Tibial nerve (tissue), 4 donors: ENCODE measurements at places on chromosomes 13 and 19.

GRCh38 chr13:38518328-38518727, 168.5 kb upstream of the FREM2 start:
- DNase-seq, result no peak

DNA sequence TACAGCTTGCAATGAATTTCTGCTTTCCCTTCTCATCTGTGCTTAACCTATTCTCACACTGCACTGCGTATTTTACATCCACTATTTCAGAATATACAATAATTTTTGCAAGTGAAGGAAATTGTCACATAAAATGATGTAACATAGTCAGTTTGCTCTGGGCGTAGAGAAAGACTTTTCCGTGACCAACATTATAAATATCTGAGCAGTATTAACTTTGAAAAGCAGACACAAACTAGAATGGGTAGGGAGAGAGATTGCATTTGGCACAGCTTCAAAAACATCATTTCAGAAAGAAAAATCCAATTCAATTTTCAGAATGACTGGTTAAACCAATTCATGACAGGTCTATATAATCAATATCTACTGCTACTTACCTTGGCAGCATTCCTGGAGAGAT, 352.5 kb upstream of the MIR17HG start:
- DNase-seq, result no peak

GRCh38 chr19:31674503-31675192, 325.4 kb upstream of the TSHZ3 start:
- no peak for DNase-seq

DNA sequence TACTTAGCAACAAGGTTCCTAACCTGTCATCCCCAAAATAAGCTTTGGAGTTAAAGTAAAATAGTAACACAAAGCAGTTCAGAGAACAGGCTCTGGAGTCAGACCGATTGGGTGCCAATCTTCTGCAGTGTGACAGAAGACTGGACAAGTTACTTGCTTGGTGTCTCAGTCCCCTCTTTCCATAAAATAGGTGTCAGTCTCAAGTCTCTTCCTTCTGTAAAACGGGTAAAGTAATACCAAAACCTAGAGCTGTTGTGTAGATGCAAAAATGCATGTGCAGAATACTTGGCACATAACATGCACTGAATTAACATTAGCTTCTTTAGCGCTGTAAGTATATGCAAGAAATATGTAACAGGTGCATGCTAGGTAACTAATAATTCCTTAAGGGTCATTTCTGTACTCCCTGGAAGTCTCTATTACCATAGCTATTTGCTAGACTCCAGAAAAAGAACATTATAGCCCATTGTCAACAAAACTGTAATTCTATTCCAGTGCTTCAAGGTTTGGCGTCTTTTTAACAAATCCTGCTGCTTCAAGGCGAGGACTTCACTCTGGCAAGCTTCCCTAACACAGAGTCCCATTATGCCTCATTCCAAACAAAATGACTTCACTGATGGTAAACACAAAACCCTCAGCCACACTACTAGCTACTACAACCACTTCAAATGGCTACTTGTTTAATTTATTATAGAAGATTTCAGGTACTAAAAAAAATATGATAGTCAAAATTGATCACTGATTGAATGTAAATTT, 32.8 kb downstream of the ELF1 start:
- DNase-seq, result no peak

DNA sequence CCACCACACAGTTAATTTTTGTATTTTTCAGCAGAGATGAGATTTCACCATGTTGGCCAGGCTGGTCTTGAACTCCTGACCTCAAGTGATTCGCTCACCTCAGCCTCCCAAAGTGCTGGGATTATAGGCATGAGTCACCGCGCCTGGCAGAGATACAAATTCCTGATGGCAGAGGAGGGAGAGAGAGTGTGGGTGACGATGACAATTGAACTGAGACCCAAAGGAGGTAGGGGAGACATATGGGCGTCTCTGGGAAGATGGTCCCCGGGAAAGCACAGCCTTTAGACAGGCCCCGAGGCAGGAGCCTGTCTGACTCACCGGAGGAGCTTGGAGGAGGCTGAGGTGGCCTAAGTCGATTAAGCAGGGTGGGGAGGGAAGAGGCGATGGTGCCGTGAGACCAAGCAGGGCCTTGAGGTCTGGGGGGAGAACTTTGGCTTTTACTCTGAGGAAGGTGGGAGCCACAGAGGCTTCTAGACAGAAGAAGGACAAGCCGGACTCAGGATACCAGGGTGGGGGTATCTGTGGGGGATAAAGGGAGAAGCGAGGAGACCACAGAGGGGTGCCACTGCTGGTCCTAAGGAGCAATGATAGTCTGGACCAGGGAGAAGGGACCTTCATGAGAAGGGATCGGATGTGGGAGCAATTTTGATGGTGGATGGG, 38.2 kb downstream of the ARRDC2 start:
- no peak for DNase-seq

DNA sequence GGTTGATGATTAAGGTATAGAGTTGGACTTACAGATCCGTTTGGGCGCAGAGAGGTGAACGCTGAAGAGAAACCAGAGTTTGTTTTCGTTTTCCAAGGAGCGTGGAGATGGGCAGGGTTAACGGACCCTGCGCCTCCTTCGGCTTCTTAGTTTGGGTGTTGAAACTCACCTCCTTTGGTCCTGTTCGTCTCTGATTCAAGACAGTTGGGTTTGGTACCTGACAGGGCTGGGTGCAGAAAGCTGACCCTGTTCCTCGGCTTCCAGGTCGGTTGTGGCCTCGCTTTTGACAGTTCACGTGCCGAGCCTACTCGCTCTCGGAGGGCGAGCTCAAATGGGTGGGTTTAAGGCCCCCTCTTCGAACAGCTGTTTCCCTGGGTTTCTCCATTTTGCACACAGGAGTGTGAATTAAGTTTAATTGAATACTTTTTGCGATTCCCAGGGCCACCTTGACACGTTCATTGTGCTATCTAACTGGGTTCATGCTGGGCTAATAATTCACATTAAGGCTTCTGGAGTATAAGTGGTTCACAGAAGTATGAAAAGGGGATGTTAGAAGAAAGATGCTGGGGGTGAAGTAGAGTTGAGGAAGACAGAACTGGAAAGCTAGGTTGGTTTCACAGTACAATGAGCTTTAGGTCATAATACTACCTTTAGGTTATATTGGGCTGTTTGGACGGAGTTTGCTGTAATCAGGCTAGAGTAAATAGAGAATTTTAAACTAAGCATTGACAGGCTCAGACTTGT, 638 bp downstream of the USPL1 start:
- DNase-seq, result no peak

DNA sequence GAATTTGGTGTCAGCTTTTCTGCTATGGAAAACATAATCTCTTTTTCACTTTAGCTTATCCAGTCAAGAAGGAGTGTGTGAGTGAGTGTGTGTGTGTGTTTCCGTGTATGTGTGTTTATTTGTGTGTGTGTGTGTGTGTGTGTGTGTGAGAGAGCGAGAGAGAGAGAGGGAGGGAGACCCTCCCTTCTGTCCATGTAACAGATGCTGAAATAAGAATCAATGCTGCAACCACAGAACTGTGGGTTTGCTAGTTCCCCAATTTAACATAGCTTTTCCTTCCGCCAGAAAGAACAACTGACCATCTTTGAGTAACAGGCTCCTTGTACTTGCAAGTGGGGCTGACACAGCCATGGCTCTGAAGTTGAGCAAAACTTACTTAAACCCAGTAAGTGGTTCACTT, 5.2 kb downstream of the LCP1 start:
- peak; percentile 30 for DNase-seq

- DNase-seq, result no peak
Measured at GRCh38 chr13:112838038-112838841, 130.8 kb upstream of the MCF2L start.

DNA sequence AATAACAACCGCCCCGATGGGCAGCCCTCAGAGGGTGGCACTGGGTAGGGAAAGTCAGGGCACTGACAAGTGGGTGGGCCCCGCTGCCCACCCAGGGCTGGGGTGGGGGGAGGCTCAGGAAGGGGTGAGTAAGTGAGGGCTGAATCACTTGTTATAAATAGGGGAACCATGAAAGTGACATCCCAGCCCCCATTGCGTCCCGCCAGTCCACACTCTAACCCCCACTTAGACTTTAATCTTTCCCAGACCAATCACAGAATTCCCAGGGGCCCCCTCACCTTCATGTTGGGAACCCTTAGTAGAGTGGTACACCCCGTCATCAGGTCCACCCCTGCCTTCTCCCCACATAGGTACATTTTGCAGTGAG, 37.0 kb upstream of the NANOS3 start:
- DNase-seq, result peak; percentile 37

GRCh38 chr19:11971041-11971440, 6.2 kb downstream of the ZNF763 start:
- no peak for DNase-seq

- DNase-seq, result no peak
Measured at GRCh38 chr13:100298691-100299090, 209.8 kb downstream of the PCCA start.

GRCh38 chr19:40284251-40284500, 969 bp downstream of the AKT2 start:
- no peak for DNase-seq

- DNase-seq, result peak; percentile 75
Measured at GRCh38 chr13:103883164-103883563, 816.9 kb upstream of the SLC10A2 start.

DNA sequence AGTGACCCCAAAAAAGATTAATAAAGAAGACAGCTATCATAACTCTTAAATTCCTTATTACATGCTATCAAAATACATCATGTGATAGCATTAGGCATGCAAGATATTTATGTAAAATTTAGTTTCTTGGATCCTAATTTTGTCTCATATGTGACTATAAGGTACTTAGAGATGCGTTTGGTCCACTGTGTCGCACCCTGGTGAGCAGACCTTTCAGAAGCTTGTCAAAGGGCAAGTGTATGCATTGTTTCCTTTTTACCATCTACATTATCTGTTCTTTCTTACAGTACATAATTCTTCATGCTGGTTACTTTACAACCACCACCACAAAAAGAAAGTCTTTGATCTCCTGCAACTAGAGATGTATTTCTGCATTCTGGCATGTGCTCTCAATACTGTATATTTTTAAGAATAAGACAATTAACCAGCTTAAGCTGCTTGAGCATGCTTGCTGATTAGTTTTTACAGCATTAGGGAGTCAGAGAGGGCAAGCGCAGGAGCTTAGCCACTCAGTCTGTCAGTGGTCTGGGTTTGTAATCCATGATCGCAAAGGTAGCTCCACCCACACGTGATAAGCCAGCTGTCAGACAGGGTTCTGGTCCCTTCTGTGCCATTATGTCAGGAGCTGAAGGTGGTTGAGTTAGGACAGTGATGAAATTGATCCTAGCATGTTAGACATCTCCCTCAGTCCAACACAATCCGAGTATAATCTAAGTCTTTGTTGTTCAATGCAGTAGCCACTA, 500.9 kb downstream of the MYO16 start:
- no peak for DNase-seq

GRCh38 chr13:106922384-106922783, 354.4 kb upstream of the ARGLU1 start:
- no peak for DNase-seq

GRCh38 chr13:113044391-113045114, 61.0 kb upstream of the F7 start:
- DNase-seq, result no peak

GRCh38 chr19:51108066-51108804, at the start of gene CTU1:
Gene CTU1 (minus strand): TSS chr19:51108409. CDS start chr19:51104569, 3,840 bp downstream.
- DNase-seq, result peak; percentile 92

- no peak for DNase-seq
Measured at GRCh38 chr13:41588899-41589298, 131.5 kb downstream of the RGCC start.

DNA sequence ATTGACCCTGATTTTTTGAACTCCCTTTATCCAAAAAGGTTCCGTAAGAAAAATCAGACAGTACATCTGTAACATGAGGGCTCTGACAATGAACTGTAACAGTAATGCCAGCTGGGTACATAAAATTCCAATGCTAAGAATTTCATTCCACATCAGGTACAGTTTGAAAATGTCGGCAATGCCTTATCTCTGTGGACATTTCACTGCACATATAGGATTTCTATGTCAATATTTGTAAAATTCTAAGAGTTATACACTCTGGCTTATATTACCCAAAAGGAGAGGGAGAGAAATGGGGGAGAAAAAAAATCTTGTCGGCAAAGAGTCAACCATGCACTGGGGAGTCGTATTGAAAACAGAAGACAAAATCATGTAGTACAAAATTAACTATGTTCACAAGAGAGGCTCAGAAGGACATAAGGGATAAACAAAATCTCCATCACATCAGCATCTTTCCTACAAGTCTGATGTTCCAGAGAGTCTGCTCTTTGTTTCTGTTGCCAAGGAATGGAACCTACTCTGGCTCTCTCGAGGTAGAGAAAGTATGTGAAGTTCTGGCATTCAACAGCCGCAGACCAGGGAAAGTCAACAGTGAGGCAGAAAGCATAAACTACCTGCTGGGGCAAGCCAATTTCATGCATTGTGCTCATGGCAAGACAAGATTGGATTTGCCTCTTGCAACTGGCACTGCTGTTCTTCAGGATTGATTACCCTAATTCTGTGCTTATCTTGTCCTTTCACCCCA, 72.4 kb downstream of the STARD13 start:
- DNase-seq, result no peak

DNA sequence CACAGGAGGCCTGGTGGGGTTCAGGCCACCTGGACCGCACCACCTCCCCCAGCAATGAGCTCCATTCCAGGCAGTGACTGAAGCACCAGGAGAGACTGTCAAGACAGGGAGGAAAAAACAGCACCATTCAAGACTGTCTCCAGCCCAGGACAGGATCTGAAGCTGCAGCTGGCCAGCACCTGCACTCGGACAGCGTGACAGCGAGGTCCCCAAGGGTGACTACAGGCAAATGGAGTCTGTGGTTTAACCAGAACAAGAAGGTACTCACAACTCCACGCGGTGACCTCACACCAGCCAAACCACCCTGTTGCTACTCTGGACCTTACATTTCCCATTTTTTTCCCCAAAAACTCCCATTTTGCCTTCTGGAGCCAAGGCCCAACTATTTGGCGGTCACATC, 9.8 kb downstream of the MED26 start:
- no peak for DNase-seq

DNA sequence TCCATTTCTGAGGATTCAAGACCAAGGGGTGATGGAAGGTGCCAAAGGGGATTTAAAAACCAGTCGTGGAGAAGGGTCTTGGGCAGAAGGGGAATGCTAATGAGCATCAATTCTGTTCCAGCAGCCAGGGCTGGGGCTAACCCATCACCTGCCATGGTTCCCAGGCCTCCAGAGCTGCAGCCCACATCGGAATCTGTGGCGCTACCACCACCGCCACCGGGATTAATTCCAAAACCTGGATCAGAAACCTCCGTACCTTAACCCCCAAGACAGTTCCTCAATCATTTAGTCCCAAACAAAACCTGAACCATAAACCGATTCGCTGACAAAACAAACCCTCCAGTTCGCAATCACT, 583 bp downstream of the ZNF615 start:
- no peak for DNase-seq

DNA sequence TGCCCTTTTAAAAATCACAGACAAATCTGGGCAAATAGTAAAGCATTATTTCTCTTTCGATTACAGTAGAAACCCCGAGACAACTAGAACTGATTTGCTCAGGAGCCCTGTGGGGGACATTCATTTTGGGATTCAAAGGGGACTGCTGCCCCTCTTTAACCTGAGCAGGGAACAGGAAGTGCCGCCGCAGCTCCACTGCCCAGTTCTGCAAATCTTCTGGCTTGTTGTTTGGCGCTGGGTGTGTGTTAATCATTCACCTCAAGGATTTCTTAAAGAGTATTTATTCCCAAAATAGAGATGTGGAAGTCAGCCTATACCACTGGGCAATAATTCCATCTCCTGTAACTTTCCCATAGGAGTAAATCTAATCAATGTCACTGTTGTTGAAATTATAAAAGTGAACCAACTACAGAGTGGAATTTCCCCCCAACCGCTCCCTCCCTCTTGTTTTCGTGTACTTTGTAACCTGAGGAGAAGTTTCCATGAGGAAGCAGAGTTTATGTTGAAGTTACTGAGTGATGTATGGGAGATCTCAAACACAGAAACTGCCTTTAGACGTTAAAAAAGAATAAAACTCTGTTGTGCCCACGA, 515.8 kb downstream of the KLF12 start:
- no peak for DNase-seq
